ENCODE measurements at places on chromosomes 2 and 18.

- no peak for DNase-seq
Observed at GRCh38 chr2:182584462-182584861, 131.6 kb upstream of the DNAJC10 start.

DNA sequence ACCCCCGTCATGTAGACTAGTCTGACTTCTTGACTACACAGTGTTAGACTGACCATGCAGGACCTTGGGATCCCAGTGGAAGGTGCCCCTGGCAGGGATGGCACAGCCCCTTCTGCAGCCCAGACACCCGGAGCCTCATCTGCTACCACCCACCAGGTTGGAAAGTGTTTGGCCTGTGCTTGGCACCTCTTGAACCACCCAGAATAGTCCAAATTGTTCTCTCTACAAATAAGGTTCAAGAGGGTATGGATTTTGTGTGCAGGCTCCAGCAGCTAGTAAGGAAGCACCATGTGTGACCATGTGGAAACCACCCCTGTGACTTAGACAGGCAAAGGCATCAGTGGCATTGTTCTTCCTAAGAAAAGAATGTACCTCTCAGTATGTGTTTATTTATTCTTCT is 18.4 kb downstream of the L3MBTL4 start:
- no peak for DNase-seq

DNA sequence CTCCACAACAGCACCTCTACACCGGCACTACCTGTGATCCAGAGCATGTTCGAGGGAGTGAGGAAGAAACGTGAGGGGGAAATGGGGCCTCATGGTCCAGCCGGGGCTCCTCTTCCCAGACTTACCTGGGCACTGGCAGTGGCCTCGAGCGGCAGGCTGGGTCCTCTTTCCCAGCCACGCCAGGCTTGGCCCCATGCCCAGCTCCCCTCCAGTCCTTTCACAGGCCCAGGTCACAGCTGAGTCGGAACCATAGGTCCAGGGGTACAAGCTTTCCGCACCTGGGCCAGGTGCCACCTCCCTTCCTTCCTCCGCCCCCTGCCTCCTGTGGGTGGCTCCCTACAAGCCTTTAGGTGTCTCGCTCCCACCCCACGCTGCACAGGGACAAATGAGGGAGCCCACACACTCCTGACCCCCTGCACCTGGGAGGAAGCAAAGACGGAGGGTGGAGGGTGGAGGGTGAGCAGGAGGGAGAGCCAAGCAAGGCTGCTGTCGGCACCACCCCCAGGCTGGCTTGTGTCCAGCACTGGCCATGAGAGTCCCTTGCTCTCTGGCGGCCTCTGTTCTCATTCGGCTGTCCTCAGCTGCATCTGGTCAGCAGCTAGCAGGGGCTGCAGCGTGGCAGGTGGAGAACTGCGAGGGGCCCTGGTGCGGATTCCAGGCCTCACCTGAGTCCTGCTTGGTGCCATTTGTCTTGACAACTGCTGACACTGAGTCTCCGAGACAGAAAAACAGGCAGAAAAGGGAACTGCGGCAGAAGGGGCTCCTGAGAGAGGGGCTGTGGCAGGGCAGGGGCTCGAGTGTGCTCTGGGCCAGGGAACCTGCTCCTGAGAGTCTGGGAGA is 26.8 kb downstream of the ADRA2B start:
- DNase-seq: no peak

- DNase-seq: no peak
Observed at GRCh38 chr2:105794926-105795574, 50.3 kb downstream of the NCK2 start.

- no peak for DNase-seq
Observed at GRCh38 chr2:24725956-24726355, 67.2 kb downstream of the PTRHD1 start.

GRCh38 chr18:62438018-62438329 is 84.9 kb upstream of the ZCCHC2 start:
- DNase-seq: no peak

DNA sequence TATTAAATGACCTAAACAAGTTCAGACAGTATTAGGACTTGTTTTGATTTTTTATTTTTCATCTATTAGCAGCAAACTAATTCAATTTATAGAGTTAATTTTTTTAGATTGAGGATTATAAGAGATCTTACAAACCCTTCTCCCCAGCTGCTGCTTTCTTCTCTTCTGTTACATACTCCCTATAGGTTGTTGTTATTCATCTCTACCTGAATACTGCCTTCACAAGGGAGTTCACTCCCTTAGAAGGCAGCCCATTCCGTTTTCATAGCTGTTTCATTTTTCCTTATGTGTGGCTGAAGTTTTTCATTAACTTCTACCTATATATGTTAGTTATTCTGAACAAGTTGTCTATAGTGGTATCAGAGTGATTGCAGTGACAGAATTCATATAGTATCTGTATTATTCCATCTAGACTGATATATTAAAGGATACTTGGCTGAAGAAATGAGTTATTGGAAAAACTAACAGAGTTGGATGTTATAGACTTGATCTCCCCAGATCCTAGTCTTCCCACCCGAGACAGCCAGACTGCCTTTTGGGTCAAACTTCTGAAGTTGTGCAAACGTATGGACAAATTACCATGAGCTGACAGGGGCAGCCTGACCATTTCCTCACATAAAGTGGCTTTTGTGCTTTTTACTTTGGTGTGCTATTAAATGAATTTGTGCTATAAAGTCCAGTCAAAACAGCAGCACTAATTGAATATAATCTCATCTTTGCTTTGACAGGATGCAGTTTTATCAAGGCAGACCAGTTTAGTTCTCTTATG is 8.7 kb downstream of the GLS start:
- DNase-seq: no peak

All from COLO829 (cell line).